Activated T-cell treated with anti-CD3 and anti-CD28 coated beads for 4 hours (primary cell): ENCODE measurements at places on chromosomes 7 and 10.
A peak's percentile ranks its signal among the peaks of the same experiment; 100 is the strongest.

DNA sequence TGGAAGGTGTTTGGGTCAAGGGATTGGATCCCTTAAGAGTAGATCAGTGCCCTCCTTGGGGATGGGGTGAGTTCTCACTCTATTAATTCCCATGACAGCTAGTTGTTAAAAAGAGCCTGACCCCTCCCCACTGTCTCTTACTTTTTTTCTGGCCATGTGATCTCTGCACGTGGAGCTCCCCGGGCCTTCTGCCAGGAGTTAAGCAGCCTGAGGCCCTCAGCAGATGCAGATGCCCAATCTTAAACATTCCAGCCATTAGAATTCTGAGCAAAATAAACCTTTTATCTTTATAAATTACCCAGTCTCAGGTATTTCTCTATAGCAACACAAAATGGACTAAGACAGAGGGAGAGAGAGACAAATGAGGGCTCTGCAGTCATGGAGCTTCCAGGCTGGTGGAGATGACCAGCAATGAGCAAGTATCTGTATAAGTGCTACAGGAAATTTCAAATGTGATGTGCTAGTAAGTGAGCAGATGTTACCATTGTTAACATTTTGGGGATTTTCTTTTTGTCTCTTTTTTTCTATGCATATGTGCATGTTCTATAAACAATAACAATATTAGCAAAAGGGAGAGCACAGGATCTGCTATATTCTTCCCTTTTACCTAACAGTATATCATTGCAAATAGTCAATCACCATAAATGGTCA, 26.7 kb downstream of the PLPP4 start:
- no peak for DNase-seq

GRCh38 chr7:151426441-151426903, 13.5 kb downstream of the CRYGN start:
- no peak for DNase-seq

- no peak for DNase-seq
Observed at GRCh38 chr7:29154076-29154475, 7.7 kb upstream of the CPVL start.

DNA sequence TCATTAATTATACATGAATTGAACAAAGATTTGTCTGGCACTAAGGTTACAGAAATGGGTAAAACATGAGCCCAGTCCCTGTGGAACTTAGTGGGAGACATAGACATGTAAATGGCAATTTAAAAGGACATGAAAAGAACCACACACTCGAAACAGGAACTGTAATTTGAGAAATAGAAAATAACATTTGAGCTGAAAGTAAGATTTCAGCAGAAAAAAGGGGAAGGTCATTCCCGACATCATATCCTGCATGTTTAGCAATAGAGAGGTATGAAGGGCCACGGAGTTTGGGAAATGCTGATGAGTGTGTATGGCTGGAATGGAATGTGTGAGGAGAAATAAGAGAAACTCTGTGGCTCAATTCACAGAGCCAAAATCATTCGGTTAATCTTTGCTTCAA, 175.4 kb upstream of the AHR start:
- no peak for DNase-seq

GRCh38 chr10:6877336-6877721, 297.3 kb upstream of the PRKCQ start:
- DNase-seq = no peak

DNA sequence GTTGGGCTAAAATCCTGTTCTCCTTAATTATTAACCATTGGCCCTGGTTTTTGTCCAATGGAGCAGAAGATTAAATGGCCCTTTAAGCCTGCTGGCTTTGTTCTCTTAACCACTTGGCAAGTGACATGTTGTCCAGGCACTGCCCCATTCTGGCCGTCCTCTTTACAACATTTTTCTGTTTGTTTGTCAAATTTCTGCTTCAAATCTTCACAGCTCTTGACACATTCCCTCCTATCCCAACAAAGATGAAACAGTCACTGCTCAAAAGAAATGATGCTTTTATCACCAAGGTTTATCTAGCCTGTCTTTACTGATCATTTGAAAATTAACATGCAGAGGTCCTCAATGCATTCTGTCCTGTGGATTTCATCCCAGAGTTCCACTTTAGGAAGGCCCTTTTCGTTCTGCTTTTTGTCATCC, 700.4 kb downstream of the KCNMA1 start:
- no peak for DNase-seq

DNA sequence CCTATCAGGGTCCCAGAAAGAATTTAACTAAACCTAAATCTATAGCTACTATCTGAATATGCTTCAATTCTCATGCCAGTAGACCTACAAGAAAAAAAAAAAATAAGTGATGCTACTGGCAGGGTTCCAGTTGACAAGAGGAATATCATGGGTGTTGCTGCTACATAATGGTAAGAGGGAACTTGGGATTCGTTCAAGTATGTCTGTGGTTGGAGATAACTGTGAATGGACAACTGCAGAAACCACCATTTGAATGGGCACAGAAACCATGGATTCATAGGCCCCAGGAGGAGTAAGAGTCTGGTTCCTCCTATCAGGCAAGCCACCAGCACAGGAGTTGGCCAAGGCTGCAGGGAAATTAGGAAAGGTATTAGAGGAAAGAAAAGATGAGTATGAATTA, 287.6 kb upstream of the HGF start:
- DNase-seq = no peak

- no peak for DNase-seq
Observed at GRCh38 chr7:158052381-158053060, 535.1 kb downstream of the PTPRN2 start.

- DNase-seq = no peak
Observed at GRCh38 chr7:7978860-7979259, 10.3 kb downstream of the GLCCI1 start.

DNA sequence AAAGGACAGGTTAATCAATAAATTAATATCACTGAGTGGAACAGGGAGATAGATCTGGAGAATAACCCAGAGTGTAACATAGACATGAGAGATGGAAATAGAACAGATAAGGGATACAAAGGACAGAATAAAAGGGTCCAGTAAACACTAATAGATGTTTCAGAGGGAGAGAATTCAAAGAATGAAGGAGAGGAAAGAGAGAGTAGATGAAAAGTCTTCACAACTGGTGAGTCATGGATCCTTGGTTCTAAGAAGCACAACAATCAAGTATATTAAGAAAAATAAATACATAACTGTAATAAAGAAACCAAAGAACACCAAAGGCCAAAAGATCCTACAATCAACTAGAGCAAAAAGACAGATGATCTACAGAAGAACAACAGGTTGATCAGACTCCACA, 66.3 kb downstream of the BEND7 start:
- no peak for DNase-seq

DNA sequence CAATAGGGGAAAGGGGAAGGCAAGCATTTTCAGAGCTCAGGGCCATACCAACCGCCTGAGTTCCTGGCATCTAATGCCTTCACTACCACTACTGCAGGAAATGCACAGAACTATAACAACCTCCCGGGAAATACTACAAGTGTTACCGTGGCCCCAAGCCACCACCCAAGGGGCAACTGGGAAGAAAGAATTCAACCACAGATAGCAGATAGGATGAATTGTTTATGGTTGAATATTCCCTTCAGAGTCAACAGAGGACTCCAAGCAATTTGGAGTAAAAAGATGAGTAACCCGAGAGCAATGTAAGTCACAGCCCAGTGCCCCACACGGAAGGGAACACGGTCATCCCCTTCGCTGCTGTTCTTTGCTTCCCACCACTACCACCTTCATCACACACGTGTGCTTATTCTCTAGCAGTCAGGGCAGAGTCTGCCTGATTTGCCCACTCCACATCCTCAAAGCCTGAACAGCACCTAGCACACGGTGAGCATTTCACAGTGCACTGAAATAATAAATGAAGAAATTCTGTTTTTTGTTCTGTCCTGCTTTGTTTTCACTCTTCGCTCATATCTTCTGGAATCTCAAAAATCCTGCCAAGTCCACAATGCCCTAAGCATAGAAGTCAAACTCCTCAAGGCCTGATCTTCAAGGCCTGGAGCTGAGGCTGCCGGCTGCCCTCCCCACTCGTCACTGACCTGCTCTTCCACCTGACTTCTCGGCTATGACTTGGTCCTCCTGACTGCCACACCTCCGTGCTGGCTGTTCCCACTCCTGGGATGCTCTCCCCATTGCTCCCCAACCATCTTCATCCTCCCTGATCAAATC, 221.1 kb downstream of the KCNMA1 start:
- no peak for DNase-seq

DNA sequence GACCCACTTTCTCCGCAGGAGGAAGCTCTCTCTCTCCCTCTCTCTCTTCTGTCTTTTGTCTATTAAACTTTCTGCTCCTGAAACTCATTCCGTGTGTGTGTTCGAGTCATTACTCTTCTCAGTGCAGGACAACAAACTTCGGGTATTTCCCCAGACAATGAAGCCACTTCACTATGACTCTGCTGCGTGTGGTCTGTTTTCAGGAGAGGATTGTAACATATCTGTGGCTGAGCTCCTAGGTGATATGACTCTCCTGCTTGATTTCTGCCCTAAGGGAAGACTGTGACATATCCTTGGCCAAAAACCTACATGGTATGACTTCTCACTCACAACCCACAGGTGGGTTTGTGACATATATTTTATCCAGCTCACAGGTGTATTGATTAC, 39.9 kb upstream of the ZNF107 start:
- DNase-seq = no peak

- DNase-seq = no peak
Observed at GRCh38 chr10:63364918-63365317, 100.9 kb downstream of the JMJD1C start.

DNA sequence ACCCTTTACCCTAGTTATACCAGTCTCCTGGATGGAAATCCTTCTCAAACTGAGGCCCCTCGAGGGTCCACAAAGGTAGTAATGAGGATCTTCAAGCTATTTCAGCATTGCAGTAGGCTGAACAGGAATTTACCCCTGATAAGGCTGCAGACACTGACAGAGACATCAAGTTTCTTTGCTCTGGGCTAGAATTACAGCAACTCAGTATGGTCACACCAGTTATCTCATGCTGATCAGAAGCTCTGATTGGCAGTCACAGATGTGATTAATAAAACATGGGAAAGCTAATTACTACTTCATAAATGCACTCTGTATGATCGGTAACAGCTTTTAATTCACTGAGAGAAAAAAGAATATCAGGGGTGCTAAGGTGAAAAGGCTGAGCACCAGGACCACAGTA, 30.6 kb downstream of the FAM204A start:
- no peak for DNase-seq

DNA sequence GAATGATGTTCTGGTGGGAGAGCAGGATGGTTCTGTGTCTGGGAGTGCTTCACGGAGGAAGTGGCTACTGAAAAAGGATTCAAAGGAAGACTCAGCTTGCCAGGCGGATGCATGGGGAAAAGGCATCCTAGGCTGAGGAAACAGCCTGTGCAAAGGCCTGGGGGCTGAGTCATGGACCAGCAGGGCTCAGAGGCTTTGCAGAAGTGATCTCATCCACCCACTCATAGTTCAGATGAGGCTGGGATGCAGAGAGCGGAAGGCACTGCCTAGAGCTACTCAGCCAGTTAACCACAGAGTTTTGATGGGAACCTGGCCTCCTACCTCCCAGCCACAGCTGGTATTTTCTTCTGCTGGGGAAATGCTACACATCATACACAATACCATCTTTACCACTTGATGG, 15.8 kb upstream of the ADAMTS14 start:
- DNase-seq = peak; percentile 3

- DNase-seq = no peak
Observed at GRCh38 chr7:155356323-155357105, 58.8 kb downstream of the INSIG1 start.

DNA sequence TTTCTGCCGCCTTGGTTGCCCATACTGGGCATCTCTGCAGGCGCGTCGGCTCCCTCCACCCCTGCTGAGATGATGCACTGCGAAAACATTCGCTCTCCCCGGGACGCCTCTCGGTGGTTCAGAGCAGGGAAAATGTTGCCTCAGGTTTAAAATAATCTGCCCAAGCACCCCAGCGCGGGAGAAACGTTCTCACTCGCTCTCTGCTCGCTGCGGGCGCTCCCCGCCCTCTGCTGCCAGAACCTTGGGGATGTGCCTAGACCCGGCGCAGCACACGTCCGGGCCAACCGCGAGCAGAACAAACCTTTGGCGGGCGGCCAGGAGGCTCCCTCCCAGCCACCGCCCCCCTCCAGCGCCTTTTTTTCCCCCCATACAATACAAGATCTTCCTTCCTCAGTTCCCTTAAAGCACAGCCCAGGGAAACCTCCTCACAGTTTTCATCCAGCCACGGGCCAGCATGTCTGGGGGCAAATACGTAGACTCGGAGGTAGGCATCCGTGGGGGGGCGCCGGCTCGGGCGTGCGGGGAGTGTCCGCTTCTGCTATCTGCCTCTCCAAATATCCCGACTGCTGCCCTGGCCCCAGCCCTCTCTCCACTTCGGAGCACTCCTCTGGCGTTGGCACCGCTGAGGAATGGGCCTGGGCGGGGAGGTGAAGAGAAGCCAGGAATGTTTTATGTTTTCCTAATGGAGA, at the start of gene CAV1:
CAV1 (plus strand) TSS at position 428 of the 689 bp plus-strand sequence; CDS start at position 455, 27 bp downstream.
- no peak for DNase-seq

DNA sequence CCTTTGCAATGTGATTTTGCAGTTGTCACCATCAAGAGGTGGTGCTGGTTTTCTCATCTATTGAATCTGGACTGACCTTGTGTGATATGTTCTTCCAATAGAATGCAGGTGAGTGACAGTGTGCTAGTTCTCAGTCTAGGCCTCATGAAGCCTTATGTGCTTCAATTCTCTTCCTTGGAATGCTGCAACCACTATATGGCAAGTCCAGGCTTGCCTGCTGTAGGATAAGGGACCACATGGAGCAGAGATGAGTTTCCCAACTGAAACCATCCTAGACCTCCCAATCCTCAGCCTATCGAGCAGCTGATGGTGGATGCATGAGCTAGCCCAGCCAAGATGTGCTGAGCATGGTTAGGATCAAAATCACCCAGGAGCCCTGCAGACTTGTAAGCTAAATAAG, 32.6 kb upstream of the ARHGAP21 start:
- no peak for DNase-seq

DNA sequence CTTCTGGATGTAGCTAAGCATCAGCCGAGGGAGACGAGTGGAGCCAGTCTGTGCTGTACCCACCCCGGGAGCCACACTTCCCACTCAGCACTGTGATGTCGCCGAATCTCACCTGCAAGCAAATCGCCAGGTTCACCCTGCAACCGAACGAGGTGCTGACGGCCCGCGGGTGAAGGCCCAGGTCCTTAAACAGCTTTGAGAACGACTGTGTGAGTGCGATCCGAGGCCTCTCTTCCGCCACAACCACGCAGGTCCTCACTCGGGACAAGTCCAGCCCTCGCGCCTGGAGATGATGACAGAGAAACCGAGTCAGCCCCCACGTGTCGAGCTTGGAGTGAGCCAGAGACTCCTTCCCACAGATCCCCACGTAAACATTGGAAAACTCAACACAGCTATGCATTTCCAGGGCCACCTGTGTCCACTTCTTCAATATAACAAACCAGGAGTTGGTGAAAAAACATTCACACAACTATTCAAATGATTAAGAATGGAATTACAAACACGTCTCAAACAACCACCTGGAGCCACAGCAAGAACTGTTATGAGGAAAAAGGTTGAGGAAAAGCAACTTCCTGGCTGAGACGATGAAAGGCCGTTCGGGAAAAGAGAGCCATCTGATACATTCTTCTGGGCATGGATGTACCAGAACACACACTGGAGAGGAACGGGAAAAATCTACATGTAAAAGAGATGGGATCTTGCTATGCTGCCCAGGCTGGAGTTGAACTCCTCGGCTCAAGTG, 191.8 kb downstream of the ZMYND11 start:
- DNase-seq = no peak
